ENCODE measurements at places on chromosomes 11 and 22.
A peak's percentile ranks its signal among the peaks of the same experiment; 100 is the strongest.

DNA sequence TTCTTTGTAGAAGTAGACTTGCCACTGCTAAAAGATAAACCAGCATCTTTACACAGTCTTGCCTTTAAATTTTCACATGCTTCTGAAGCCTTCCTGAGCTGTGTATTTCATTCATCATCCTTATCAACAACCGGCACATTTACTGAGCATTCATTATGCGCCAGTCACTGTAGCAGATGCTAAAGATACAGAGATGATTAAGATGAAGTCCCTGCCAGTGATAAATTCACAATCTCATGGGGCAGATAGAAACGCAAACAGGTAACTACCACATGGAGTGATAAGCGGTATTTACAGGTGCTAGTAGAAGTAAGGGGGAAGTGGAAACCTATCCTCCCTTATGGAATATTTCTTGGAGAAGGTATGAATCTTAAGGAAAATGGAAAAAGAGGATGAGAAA lies 67.2 kb downstream of the PRCP start:
- no peak for DNase-seq

DNA sequence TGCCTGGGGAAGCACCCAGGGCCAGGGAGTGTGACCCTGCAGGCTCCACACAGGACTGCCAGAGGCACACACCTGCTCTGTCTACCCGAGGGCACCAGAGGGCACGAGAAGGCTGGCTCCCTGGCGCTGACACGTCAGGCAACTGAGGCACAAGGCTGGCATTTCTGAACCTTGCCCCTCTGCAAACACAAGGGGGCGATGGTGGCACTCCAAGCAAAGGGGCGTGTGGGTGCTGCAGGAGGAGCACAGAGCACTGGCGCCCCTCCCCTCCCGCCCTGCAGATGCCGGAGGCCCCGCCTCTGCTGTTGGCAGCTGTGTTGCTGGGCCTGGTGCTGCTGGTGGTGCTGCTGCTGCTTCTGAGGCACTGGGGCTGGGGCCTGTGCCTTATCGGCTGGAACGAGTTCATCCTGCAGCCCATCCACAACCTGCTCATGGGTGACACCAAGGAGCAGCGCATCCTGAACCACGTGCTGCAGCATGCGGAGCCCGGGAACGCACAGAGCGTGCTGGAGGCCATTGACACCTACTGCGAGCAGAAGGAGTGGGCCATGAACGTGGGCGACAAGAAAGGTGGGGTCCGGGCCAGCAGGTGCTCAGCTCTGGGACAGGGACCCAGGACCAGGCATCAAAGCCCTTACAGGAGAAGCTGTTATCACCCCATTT lies 20.8 kb upstream of the TXNRD2 start:
- peak; percentile 83 for DNase-seq

- DNase-seq, result no peak
Observed at GRCh38 chr22:49655168-49655812, 172.4 kb downstream of the BRD1 start.

- DNase-seq, result no peak
Observed at GRCh38 chr11:88683024-88683423, 345.5 kb upstream of the CTSC start.

- DNase-seq, result peak; percentile 16
Observed at GRCh38 chr22:36197514-36198146, 4.0 kb downstream of the APOL4 start.

- peak; percentile 26 for DNase-seq
Observed at GRCh38 chr11:64745189-64745520, 1.2 kb upstream of the RASGRP2 start.

DNA sequence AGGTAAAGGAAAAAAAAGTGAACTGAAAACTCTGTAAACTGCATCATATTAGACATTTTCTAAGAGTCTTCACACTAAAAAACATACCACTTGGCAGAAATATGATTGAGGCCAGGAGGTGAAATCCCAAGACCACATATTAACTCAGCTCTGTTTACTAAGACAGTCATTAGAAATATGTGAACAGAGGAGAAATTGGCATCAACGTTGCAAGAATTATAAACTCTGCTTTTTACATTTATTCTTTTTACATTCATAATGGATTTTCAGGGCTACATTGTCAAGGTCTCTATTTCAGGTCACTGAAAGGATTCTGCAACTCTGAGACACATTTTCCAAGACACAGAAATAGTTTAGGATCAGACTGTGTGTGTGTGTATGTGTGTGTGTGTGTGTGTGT lies 1364.0 kb downstream of the LRRC4C start:
- no peak for DNase-seq

DNA sequence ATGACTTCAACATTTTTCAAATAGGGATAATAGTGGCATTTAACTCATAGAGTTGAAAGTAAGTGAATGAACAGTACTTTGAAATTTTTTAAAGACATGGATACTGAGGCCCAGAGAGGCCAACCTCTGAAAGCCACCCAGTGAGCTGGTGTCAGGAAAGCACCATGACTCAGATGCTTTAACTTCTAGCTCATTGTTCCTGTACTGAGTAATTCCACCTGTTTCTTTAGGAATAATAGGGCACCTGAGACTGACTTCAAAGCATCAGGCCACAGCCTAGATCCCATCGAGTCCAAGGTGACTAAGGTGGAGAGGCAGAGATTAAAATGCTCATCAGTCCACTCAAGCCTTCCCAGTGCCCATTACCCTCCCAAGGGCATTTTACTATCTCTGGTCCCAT lies 491.8 kb upstream of the TENM4 start:
- no peak for DNase-seq

- no peak for DNase-seq
Observed at GRCh38 chr11:26350002-26350401, 18.1 kb downstream of the ANO3 start.

- DNase-seq, result no peak
Observed at GRCh38 chr11:97888641-97889040, 1132.1 kb upstream of the CNTN5 start.

DNA sequence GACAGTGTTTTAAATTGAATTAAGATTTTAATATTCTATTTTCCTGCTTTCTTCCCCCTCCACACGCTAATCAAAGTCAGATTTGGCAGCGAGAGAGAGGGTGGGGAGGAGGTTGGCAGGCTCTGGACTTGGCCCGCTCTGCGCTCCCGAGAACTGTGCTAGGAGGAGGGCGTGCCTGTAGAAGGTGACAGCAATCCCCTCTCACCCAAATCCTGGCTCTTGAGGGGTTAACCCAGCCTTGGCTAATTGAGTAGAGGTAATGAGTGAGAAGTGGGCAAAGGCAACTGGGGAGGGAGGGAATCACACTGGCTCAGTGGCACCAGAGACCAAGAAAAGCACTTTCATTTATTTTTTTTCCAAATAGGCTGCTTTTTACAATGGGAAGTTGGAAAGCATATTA lies 42.2 kb downstream of the BUD13 start:
- peak; percentile 28 for DNase-seq

- peak; percentile 43 for DNase-seq
Observed at GRCh38 chr22:50576070-50576469, 2.2 kb downstream of the CPT1B start.

GRCh38 chr11:46036969-46037368 lies 84.3 kb downstream of the PHF21A start:
- DNase-seq, result no peak

- DNase-seq, result no peak
Observed at GRCh38 chr11:36399236-36399635, 103.1 kb downstream of the PRR5L start.

GRCh38 chr11:95897731-95898130 lies 26.2 kb downstream of the MTMR2 start:
- DNase-seq, result peak; percentile 69

DNA sequence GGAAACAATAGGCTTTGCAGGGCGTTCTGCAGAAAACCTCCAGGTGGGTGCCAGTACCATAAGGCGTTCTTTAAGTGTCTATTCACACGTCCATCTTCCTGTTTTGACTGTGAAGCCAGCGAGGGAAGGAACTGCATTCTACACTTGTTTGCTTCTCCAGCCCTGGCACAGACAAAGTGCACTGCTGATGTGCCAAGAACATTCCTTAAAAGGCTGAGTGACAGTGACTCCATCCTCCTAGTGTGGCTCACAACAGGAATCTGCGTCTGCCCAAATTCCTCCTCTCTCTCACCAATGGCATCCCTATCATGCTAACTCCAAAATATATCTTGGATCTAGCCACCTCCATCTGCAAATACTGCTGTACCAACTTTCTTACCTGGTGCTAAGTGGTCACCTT lies 407.4 kb upstream of the SYN3 start:
- no peak for DNase-seq

- peak; percentile 8 for DNase-seq
Observed at GRCh38 chr11:135074397-135074998, 662.5 kb upstream of the B3GAT1 start.

DNA sequence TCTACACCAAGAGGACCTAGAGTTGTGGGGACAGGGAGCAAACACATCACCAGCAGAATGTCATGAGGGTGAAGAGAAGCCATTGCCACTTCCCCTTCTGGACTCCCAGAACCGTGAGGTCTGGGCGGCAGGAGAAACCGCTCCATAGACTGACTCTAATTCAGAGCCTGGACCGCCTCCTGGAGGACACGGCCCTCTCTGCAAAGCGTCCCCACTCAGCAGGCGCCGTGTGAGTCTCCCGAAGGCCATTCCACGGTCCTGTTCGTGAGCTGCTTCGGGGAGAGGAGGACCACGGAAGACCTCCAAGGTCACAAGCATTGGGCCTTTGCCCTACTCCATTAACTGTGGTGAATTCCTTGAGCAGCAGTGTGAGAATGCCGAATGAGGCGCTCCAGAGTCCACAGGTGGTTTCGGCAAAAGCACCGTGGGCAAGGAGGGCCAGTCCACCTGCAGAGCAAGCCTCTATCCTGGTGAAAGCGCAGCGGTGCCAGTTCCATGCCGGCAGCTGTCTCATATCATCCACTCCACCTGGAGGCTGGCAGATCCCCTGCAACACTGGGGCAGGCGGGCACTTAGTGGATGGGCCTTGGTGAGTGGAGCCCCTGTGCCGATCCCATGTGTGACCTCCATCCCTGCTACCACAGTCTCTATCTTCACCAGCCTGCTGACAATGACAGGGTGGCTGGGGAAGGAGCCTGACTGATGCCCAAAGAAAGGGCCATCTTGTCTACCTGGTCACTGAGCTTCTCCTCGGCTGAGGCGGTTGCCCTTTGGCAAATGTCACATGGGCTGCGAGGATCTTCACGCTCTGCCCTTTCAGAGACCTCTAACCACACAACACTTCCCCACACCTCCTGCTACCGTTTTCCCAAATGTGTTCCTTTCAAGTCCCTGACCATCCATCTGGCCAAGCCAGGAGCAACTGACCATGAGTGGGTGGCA lies 7.5 kb downstream of the C11orf21 start:
- DNase-seq, result no peak

DNA sequence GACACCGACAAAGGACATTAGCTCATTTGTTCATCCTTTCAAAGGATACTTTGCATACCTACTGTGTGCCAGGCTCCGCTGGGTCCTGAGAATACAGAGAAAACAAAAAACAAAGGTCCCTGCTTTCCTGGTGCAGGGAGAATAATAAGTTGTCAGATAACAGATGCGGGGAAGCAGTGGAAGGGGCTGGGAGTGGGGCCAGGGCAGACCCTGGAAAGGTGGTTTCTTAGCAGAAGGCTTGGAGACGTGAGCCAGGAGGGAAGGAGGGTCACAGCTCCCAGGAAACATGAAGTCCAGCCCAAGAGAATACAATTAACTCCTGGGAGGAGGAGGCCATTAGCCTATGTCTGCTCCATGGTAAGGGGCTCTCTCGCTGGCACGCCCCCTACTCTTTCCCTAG lies 9.8 kb upstream of the ANO1 start:
- no peak for DNase-seq

DNA sequence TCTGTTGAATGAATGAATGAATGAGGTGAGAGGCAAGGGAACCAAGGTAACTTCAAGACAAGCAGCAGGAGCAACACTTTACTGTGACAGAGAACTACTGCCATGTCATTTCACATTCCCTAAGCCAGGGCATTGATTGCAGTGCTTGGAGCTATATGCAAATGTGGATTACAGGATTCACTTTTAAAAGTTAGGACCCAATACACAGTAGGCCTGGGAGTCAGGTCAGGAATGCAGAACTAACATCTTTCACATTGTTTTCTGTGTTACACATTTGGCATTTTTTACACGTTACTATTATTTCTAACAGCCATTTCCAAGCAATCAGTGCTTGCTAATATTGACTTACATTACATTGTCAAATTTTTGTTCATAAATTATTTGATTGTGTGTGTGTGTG lies 26.2 kb upstream of the ME3 start:
- no peak for DNase-seq

- DNase-seq, result peak; percentile 86
Observed at GRCh38 chr11:15101072-15101709, 13.5 kb upstream of the INSC start.

- DNase-seq, result no peak
Observed at GRCh38 chr11:44905131-44905866, 45.4 kb downstream of the TP53I11 start.

GRCh38 chr11:93116641-93117441 lies 81.0 kb downstream of the SLC36A4 start:
- DNase-seq, result no peak

DNA sequence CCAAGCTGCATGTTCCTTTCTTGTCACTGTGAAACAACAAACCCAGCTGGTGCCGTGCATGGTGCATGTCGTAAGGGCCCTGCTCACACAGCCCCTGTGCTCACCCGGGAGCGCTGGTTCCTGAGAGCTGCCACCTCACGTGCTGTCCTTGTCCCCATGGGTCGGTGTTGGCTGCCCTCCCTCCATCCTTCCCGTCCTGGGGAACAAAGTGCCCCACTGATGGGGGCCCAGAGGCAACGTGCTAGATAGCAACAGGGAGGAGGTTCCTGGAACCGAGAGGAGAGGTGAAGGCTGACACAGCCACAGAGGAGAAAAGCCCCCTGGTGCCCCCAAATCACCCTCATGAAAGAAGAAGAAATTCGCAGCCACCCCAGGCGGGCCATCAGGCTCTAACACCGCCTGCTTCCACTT lies 56.6 kb upstream of the SLC22A12 start:
- no peak for DNase-seq

GRCh38 chr11:129896062-129896461 lies 684 bp upstream of the NFRKB start:
- DNase-seq, result no peak

DNA sequence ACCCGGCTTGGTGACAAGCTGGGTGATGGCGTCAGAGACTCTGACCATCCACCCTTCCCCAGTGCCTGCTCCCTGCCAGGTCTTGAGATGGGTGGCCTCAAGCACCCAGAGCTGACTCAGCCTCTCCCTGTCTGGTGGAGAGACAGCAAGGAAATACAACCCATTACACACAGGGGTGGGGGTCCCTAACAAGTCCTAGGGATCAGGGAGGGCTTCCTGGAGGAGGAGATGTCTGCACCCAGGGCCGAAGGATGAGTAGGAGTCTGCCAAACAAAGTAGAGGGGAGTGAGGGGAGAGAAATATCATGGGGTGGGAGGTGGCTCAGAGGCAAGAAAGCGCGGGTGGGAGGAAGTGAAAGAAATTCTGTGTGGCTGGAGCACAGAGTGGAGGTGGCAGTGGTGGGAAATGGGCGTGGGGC lies 6.8 kb downstream of the MAFF start:
- DNase-seq, result no peak

- no peak for DNase-seq
Observed at GRCh38 chr11:7028141-7028540, 7.9 kb downstream of the NLRP14 start.

DNA sequence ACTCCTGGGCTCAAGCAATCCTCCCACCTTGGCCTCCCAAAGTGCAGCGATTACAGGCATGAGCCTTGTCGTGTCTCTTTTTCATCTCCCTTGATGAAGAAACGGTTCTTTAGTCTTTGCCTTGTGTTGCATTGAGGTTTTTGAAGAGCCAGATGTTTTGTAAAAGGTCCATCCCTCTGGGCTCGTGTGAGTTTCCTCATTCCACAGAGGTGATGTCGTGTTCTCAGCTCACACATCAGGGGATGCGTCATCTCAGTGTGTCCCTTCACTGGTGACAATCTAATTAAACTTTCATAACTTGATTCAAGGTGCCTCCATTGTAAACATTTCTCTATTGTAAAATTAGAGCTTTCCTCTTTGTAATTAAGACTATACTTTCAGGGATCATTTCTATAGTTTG lies 29.7 kb upstream of the TEF start:
- peak; percentile 46 for DNase-seq
